ENCODE measurements at places on chromosomes 11 and 22.

DNA sequence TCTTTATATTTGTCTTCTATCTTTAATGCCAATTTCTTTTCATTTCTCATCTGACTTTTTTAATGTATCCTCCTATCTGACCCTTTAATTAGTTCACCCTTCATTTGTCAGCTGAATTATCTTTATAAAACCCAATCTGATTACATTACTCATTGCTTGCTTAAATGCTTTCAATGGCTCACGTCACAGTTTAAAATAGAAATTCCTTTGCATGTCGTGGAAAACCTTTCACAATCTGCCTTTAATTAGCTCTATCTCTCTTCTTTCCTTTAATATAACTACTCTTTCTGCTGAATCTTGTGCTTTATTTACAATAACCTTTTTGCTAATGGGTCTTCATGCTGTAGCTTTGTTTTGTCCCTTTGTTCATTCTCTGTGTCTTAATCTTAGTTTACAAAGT lies 125.7 kb downstream of the DYNC2H1 start:
- no peak for DNase-seq

DNA sequence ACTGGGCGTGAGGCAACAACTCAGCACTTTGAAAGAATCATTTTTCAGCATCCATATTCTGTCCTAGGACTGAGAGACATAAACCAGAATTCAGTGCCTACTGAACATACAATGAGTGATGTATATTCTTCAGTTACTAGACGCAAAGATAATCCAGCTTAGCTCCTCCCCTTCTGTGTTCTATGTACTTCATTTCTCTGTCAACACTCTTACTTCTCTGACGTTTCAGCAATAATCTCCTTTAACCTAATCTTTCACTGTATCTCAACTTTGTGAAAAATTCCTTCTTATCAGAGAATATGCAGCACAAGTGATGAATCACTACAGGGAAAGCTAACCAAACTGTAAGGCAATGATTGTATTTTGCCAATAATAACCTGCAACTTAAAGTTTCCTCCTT lies 2.5 kb upstream of the OR51B5 start:
- DNase-seq: no peak

- DNase-seq: no peak
Measured at GRCh38 chr11:44112091-44112821, 16.8 kb downstream of the EXT2 start.

DNA sequence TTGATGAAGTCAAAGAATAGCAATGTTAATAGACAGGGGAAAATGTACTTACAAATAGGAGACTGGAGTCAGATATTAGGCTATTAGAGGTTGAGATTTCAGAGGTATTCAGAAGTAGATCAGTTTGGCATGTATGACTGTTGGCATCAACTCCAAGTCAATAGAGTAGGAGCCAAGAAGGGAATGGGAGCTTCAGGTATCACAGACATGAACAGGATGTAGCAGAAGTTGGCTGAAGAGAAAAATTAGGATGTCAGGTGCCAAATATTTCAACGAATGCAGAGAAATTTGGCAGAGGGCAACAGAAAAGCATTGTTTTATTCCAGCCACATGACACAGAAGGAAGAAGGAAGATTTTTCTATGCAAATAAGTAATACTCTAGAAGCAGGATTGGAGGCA lies 69.7 kb downstream of the GLYATL1 start:
- DNase-seq: no peak

- DNase-seq: no peak
Measured at GRCh38 chr11:47163193-47163592, 13.5 kb downstream of the ARFGAP2 start.

- no peak for DNase-seq
Measured at GRCh38 chr22:42343531-42344081, 73.2 kb upstream of the TCF20 start.
